SK-N-SH treated with all-trans-retinoic acid at 6 μM for 48 hours (cell line): ENCODE measurements at places on chromosomes 3 and 15.

GRCh38 chr3:158160958-158161357 is 51.1 kb downstream of the RSRC1 start:
- ATAC-seq: peak; percentile 46; the same call in 2 of the 3 replicates

DNA sequence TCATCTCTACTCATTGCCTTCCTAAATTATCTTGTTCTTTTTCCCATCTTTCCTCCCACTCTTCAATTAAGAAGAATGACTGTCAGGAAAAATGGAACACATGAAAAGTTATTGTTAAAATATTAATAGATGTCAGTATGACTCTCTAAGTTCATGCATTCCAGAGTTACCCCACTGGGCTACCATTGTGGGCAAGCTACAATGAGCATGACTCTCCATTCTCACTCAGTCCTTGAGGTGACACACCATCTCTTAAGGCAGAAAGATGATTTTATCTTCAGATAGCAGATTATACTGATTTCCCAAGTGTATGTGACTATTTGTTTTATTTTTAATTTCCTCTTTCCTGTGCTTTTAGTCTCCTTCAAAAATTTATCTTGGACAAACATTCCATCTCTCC is 144.3 kb downstream of the ALCAM start:
- ATAC-seq: no peak

GRCh38 chr3:177282119-177282655 is 84.9 kb upstream of the TBL1XR1 start:
- ATAC-seq: no peak

DNA sequence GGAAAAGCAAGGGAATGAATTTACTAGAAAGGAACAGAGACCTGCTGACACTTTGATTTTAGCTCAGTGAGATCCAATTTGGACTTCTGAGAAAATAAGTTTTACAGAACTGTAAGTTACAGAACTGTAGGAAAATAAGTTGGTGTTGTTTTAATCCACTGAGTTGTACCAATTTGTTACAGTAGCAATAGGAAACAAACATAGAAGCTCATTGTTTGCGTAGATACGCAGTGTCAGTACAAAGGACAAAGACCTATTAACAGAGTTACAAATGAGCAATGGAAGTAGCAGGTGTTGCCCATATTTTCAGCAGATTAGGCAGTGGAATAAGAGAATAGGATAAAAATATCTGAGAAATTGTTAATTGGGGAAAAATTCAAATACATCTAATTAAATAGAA is 385.8 kb upstream of the CNTN6 start:
- no peak for ATAC-seq

DNA sequence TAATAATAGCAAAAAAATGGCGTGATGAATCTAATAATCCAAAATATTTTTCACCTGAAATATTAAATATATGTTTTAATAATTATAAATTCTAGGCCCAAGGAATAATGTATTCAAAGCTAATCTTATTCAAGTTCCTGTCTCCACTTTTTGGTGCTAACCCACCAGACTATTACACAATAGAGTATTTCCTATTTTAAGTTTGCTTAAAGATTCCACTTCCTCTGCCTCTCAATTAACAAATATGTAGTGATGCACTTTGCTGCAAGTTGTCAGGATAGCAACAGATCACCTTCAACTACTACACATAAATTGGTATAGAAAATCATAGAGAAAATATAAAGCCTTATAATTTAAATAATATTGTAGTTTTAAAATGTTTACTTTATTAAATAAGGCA is 467.5 kb downstream of the C3orf38 start:
- no peak for ATAC-seq

DNA sequence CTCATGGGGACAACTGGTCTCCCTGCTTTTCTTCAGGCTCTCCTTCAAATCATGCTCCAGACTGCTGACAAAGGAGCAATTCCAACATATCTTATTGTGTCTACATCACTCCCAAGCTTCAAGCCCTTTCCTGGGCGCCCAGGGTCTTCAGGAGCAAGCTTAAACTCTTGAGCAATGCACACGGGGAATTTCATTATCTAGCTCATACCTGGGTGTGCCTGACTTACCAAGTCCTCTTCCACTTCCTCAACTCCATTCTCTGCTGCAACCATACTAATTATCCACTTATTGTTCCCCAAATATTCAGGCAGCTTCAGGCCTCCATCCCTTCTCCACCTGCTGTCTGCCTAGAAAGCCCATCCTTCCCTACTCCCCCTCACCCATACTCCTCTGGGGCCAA is 50.6 kb downstream of the B3GNT5 start:
- ATAC-seq: no peak

- ATAC-seq: no peak
Measured at GRCh38 chr15:89794627-89795241, 18.6 kb downstream of the MESP2 start.

GRCh38 chr15:70257573-70258248 is 160.0 kb upstream of the TLE3 start:
- ATAC-seq: no peak

DNA sequence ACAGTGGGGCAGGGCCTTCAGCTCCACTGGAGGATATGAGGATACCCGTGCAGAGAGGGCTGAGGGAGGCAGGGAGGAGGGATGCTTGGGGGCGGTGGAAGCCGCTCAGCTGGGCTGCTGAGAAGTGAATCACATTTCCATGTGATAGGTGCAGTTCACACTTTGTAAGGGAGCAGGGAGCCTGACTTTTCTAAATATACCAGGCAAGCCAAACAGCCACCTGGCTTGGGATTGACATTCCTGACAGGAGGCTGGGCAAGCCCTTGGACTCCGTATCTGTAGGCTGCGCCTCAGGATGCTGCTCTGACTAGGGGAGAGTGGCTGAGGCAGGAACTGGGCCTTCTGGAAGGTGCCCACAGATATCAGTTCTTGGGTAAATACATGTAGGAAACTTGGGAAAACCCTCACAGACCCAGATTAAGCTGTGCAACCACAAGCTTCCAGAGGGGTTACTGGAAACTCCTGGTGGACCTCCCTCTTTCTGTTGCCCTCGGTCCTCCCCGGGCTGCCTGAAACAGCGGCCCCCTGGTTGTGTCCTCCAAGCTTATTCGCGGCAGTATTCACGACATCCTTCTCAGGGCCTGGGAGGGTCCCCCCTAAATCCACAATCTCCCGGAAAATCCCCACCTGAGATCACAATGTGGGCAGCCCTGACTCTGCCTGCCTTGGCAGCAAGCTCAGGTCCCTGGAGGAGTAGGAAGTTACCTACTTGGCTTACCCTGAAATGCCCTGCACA is 33.0 kb upstream of the ADCY5 start:
- no peak for ATAC-seq

DNA sequence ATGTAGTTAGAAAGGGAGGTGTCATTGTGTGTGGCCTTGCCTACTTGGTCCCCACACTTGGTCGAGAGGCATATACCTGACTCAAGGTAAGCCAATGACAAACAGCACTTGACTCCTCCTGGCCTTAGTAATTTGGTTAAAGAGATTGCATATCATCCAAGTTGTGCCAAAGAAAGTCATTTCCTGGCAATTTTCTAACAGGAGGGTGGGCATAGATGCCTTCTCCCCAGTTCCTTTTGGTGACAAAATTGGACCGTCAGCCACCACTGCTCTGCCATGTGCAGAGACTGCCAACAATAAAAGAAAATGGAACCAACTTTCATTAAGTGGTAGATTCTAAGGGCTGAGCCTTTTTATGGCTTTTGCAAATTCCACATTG is 7.9 kb upstream of the LEKR1 start:
- ATAC-seq: no peak

GRCh38 chr3:136211547-136211946 is 15.4 kb upstream of the MSL2 start:
- no peak for ATAC-seq
